ENCODE measurements at places on chromosomes 5 and 9.

DNA sequence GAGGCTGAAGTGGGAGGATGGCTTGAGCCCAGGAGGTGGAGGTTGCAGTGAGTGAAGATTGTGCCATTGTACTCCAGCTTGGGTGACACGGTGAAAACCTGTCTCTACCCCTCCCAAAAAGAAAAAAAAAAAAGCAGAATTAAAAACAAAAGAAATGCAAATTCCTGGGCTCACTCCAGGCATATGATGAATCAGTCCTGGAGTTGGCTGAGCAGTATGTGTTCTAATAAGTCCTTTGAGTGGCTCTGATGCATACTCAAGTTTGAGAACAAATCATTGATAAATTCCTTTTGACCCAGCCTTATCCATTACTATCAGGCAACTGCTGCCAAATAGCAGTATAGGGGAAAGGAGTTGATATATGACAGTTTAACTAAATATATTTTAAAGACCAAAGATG is 28.3 kb downstream of the UHRF2 start:
- DNase-seq, result no peak

- no peak for DNase-seq
These were observed 800 bp upstream of the KCNN2 start for GRCh38 chr5:114360816-114361723.

DNA sequence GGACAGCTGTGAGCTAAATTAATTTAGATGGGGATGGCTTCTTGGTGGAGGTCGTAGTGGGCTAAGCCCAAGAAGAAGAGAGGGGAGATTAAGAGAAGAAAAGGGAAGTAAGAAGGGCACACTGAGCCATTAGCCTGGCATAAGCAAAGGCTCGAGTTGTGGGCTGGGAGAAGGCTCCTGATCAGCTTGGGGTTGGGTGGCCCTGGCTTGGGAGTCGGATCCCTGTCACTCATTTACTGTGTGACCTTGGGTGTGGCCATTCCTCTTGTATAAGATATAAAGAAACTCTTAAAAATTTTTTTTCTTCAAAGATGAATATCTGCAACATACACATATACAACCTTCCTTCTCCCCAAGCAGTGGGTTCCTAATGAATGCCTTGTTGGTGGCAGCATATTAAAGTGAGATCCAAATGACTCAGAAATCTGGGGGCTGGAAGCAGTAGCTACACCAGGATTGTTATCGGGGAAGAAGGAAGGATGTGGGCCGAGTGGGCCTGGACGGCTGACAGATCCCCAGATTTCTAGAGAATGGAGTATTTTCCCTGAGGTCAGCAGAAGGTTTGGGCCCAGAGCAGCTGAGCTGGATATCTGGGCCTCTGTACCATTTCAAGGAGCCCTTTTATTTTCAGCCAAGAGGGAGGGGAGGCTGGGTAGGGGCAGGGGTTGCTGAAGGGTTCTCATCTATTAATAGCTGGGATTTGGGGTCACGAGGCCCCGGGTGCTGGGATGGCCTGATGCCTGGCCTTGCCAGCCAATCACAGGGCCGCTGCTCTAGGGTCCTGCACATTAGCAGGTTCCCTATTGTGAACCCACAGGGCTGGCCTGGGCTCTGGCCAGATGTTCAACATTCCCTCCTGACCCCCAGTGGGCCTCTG is 52.1 kb downstream of the PPARGC1B start:
- DNase-seq, result no peak

- DNase-seq, result no peak
These were observed 88.0 kb downstream of the LURAP1L start for GRCh38 chr9:12862611-12863410.

DNA sequence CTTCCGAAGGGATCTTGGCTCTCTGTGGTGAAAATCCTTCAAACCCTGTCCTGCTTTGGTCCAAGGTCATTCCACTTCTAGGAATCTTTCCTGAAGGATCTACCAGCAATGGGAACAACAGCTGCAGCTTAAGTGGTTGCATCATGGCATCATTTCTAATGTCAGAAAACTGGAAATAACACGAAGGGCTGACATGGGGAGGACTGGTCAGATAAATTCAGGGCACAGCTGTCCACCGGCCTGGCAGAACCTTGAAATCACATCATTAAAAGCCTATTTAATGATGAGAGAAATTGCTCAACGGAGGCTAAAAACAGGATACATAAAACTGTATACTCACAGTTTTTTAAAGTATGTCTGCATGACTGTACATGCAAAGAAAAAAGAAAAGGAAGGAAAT is 28.3 kb downstream of the OLFML2A start:
- no peak for DNase-seq

- DNase-seq, result no peak
These were observed 233.1 kb downstream of the ADAMTSL1 start for GRCh38 chr9:18707061-18707461.

GRCh38 chr5:61177716-61178115 is 15.4 kb upstream of the SMIM15 start:
- no peak for DNase-seq

DNA sequence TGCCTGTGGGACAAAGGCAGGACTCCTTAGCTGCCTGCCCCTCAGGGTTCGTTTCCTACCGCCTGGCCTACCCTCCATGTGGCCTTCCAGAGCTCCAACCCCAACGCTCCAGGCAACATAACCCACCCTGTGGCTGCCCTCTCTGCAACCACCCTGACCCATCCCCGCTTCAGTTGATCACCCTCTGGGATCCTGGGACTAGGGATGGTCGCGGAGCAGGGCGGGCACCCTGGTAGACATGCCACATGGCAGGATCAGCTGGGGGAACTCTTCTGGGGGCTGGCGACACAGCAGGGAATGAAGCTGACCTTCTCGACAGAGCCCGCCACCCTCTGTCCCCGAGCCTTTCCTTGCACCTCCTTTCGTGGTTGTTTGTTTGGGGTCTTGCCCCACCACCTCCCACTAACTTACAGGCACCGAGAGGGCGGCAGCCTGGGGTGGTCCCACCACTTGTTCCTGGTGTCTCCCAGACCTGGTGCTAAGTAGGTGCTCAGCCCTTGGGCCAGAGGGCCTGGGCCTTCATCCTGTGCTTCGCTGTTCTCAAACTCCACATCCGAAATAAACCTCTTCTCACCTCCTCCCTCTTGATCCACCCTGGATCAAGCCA is 243.1 kb downstream of the PBX3 start:
- DNase-seq, result no peak

DNA sequence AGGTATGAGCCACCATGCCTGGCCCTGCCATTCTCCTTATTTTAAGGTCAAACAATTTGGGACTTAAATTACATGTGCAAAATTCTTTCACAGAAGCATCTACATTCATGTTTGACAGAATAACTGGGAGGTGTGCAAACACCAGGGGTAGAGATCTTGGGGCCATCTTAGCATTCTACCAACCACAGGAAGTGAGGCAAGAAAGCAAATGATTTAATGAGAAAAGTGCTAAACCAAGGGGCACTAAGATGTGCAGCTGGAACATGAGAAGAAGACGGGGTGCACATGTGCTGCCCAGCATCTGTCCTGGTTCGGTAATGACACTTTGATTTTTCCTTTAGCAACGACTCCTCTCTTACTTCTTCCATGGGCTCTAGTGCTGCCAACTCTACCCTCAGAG is 1.2 kb upstream of the F12 start:
- DNase-seq, result no peak

DNA sequence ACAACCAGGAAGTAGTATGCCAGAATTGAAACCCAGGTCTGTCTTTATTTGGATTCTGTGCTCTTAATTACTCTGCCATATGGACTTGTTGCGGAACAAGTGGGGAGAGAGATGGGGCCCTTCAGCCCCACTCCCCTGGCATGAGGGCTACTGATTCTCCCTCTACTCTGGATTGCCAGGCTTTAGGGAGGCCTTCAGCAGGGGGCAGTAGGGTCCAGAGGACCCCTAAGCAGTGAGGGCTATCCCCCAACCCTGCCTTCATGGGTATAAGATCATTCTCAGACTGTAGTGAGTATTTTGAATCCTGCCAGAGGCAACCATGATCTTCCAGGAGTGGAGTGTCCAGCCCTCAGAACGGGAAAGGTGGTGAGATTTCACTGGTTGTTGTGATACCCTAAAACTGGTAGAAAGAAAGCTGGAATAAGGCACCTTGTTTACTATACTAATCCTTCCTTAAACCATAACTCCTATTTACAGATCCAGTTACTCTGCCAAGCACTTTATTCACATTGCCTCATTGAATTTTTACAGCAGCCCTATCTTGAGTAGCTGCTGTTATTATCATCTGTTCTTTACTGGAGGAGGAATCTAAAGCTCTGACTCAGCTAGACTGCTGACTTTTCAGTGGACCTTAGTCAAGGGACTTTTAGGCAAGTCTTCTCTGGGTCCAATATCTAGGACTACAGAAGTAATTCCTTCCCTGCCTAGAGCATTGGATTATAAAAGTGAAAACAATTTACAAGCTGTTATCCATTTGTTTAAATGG is 31.3 kb upstream of the LARP1 start:
- DNase-seq, result no peak

- DNase-seq, result no peak
These were observed 63.4 kb downstream of the ANKRD33B start for GRCh38 chr5:10627160-10627701.

- DNase-seq, result no peak
These were observed 19.8 kb upstream of the MRNIP start for GRCh38 chr5:179878222-179879002.

GRCh38 chr5:146641941-146642340 is 126.0 kb upstream of the GPR151 start:
- no peak for DNase-seq

DNA sequence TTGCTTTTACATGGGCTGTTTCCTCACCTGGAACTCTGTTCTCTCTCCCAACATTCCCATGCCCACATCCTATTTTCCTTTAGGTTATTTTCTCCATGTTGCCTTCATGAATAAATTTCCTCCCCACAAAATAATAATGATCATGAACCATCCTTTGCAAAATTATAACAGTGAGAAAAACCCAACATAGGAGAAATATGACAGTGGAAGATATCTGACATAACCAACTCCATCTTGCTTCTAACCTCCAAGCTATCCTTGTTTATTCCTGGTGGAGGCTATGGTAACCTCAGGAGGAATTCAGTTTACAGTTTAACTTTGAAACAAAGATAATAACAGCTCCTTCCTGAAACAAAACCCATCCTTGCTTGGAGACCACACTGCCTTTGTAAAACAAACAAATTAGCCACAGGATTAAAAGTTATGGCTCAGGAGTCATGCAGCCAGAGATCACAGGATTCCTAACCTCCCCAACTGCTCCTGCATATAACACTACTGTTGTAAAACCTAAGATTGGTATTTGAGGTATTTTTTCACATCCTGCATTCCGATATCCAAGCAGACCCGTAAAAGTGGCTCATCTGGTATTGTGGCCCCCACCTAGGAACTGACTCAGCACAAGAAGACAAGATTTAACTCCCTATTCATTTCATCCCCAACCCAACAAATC is 212.4 kb downstream of the TRIM32 start:
- no peak for DNase-seq

GRCh38 chr9:116416421-116416820 is 262.8 kb downstream of the PAPPA start:
- no peak for DNase-seq

- no peak for DNase-seq
These were observed 31.0 kb downstream of the EFCAB9 start for GRCh38 chr5:172224996-172225395.

All from activated CD4-positive, alpha-beta T cell treated with anti-CD3 and anti-CD28 coated beads for 24 hours (primary cell).